ENCODE measurements at places on chromosomes 5 and 9. TPM values are rescaled to one million over a fixed set of nuclear protein-coding genes. Genes with fewer than 3 reads are reported as not detected.

GRCh38 chr5:68915079-68915478 is 178.7 kb upstream of the SLC30A5 start:
- H3K4me1 ChIP-seq: no peaks in the 10 kb centered on the region
- H3K36me3 ChIP-seq: no peaks in the 10 kb centered on the region
- DNase-seq: no peak
- no peak overlapping the region for H3K27ac ChIP-seq

Gene ORM2
- not detected for total RNA-seq

- no peak overlapping the region for H3K27ac ChIP-seq
- H3K4me3 ChIP-seq: no peak overlapping the region
- no peaks in the 10 kb centered on the region for H3K27me3 ChIP-seq
- H3K4me1 ChIP-seq: no peaks in the 10 kb centered on the region
Measured at GRCh38 chr9:18379073-18379811, 94.7 kb upstream of the ADAMTSL1 start.

DNA sequence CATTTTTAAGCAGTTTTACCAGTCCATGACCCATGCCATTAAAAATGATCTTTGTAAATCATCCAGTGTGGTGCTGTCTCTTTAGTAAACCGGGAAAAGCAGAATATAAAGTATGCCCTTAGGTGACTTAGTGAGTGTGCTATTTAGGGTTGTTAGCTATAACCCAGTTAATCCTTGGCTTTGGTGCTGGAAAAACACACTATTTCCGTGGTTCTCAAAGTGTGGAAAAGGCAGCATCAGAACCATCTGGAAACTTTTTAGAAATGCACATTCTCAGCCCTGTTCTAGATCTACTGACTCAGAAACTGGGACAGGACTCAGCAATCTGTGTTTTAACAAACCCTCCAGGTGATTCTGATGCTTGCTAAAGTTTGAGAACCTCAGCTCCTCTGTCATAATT is 123.6 kb upstream of the ZNF608 start:
- DNase-seq: no peak
- no peaks in the 10 kb centered on the region for H3K36me3 ChIP-seq
- no peak overlapping the region for H3K4me3 ChIP-seq
- peaks cover 17% of the 10 kb centered on the region for H3K4me1 ChIP-seq

GRCh38 chr5:136133222-136133921 is 727 bp downstream of the SMAD5 start:
- no peaks in the 10 kb centered on the region for H3K27me3 ChIP-seq
- peaks cover 55% of the 10 kb centered on the region for H3K4me1 ChIP-seq
- H3K36me3 ChIP-seq: no peaks in the 10 kb centered on the region
- H3K4me3 ChIP-seq: peak overlapping the region; percentile 98
- peak; percentile 74 for DNase-seq

GRCh38 chr5:75510836-75511434 is 494 bp downstream of the CERT1 start:
- peak overlapping the region; percentile 95 for H3K27ac ChIP-seq
- peak overlapping the region; percentile 87 for H3K4me3 ChIP-seq

GRCh38 chr9:36154331-36154952 is 14.7 kb upstream of the CCIN start:
- peaks cover 32% of the 10 kb centered on the region for H3K4me1 ChIP-seq
- peak; percentile 80 for DNase-seq
- peak overlapping the region; percentile 64 for H3K27ac ChIP-seq
- no peaks in the 10 kb centered on the region for H3K27me3 ChIP-seq
- H3K36me3 ChIP-seq: no peaks in the 10 kb centered on the region
- no peak overlapping the region for H3K4me3 ChIP-seq

GRCh38 chr9:110027671-110028081 is 180.3 kb downstream of the C9orf152 start:
- peaks cover 17% of the 10 kb centered on the region for H3K4me1 ChIP-seq
- DNase-seq: no peak
- H3K27ac ChIP-seq: no peak overlapping the region

- no peak overlapping the region for H3K4me3 ChIP-seq
- DNase-seq: no peak
- no peaks in the 10 kb centered on the region for H3K36me3 ChIP-seq
- H3K27me3 ChIP-seq: peaks cover 69% of the 10 kb centered on the region
- H3K4me1 ChIP-seq: peaks cover 26% of the 10 kb centered on the region
Measured at GRCh38 chr9:132412089-132412488, 2.1 kb downstream of the CFAP77 start.

- no peak overlapping the region for H3K27ac ChIP-seq
- H3K4me1 ChIP-seq: no peaks in the 10 kb centered on the region
- H3K27me3 ChIP-seq: no peaks in the 10 kb centered on the region
- H3K4me3 ChIP-seq: no peak overlapping the region
Measured at GRCh38 chr5:173744551-173744950, 128.1 kb upstream of the BOD1 start.

GRCh38 chr5:93163010-93163663 is 417.9 kb downstream of the NR2F1-AS1 start:
- H3K27me3 ChIP-seq: no peaks in the 10 kb centered on the region
- no peaks in the 10 kb centered on the region for H3K36me3 ChIP-seq
- H3K27ac ChIP-seq: peak overlapping the region; percentile 50

Gene DIPK1B
- 7.0 TPM for total RNA-seq

DNA sequence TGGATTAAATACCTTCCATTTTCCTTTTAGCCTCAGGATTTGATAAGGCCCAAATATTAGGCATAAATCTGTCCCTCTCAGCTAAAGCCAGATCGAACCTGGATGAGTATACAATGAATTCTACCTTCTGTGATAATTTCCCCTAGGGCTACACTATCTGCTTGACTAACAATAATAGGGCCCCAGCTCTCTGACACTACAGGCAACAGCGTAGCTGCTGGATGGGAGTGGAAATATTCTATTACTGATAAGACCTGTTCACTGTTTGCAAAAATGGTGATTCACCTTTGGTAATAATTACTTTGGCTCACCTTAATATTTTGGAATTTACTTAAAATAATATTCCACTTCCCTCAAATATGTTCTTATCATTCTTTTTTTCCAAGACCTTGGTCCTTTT is 644.2 kb upstream of the SEMA6A start:
- H3K4me3 ChIP-seq: no peak overlapping the region
- H3K36me3 ChIP-seq: no peaks in the 10 kb centered on the region
- no peaks in the 10 kb centered on the region for H3K27me3 ChIP-seq
- DNase-seq: no peak
- no peaks in the 10 kb centered on the region for H3K4me1 ChIP-seq
- H3K27ac ChIP-seq: no peak overlapping the region

Gene ARID3C
- total RNA-seq: 2.0 TPM

GRCh38 chr5:181271081-181271480 is 10.1 kb upstream of the TRIM52 start:
- H3K36me3 ChIP-seq: no peaks in the 10 kb centered on the region
- H3K27ac ChIP-seq: no peak overlapping the region
- no peaks in the 10 kb centered on the region for H3K27me3 ChIP-seq
- H3K4me3 ChIP-seq: no peak overlapping the region

GRCh38 chr5:44646016-44646415 is 162.7 kb upstream of the MRPS30 start:
- H3K36me3 ChIP-seq: no peaks in the 10 kb centered on the region
- DNase-seq: no peak
- no peak overlapping the region for H3K4me3 ChIP-seq
- no peaks in the 10 kb centered on the region for H3K27me3 ChIP-seq
- H3K27ac ChIP-seq: no peak overlapping the region

Gene DNAI1
- not detected for total RNA-seq

Gene DAB2IP
- 51.9 TPM for total RNA-seq

GRCh38 chr9:137521405-137521985 is 28.7 kb downstream of the PNPLA7 start:
- no peak overlapping the region for H3K4me3 ChIP-seq
- H3K27me3 ChIP-seq: no peaks in the 10 kb centered on the region
- peaks cover 27% of the 10 kb centered on the region for H3K36me3 ChIP-seq
- no peak for DNase-seq
- no peaks in the 10 kb centered on the region for H3K4me1 ChIP-seq

- H3K4me3 ChIP-seq: no peak overlapping the region
- no peak overlapping the region for H3K27ac ChIP-seq
- no peaks in the 10 kb centered on the region for H3K4me1 ChIP-seq
- DNase-seq: no peak
- H3K27me3 ChIP-seq: no peaks in the 10 kb centered on the region
Measured at GRCh38 chr9:84061613-84062193, 81.1 kb downstream of the RMI1 start.

Gene WNT8A
- total RNA-seq: not detected

Gene ADRB2
- total RNA-seq: 109 TPM

GRCh38 chr5:27821681-27822080 is 783.3 kb upstream of the CDH9 start:
- no peaks in the 10 kb centered on the region for H3K27me3 ChIP-seq
- H3K4me1 ChIP-seq: no peaks in the 10 kb centered on the region
- DNase-seq: no peak
- no peaks in the 10 kb centered on the region for H3K36me3 ChIP-seq
- H3K4me3 ChIP-seq: no peak overlapping the region

Gene ACOT12
- total RNA-seq: 3.0 TPM

- no peak overlapping the region for H3K4me3 ChIP-seq
- H3K4me1 ChIP-seq: no peaks in the 10 kb centered on the region
- DNase-seq: no peak
- H3K36me3 ChIP-seq: no peaks in the 10 kb centered on the region
Measured at GRCh38 chr9:26800322-26800721, 92.3 kb downstream of the CAAP1 start.

GRCh38 chr9:116959809-116960208 is 272.7 kb downstream of the TRIM32 start:
- H3K4me1 ChIP-seq: no peaks in the 10 kb centered on the region
- no peak overlapping the region for H3K4me3 ChIP-seq
- DNase-seq: no peak
- peaks cover 4% of the 10 kb centered on the region for H3K27me3 ChIP-seq
- no peaks in the 10 kb centered on the region for H3K36me3 ChIP-seq

DNA sequence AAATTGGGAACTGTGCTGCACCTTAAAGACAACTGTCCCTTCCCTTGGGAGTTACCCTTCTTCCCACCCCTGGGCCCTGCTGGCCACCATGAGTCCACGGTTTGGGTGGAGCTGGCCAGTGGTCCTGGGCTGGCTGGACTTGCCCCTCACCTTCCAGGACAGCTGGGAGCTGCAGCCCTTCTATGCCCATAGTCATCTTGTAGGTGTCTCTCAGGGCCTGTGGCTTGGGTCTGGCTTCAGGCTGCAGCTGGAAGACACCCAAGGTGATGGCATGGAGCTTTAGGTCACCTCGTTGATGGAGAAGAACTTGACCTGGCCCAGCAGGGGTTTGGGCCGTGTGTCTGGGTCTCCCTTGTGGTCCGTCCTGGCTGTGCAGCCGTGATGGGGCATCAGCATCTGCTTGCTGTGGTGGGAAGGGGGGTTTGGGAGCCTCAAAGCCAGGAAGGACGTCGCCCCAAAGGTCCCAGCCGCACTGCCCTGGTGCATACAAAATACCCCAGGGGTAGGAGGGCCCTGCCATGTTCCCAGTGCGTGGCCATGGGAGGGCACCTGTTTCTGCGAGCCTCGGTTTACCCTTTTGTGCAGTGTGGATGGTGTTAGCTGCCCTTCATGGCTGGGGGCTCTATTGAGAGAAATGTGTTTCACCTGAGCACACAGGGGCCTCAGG is 8.9 kb downstream of the WNK2 start:
- no peak overlapping the region for H3K4me3 ChIP-seq
- no peak overlapping the region for H3K27ac ChIP-seq
- peaks cover 17% of the 10 kb centered on the region for H3K4me1 ChIP-seq
- no peak for DNase-seq

Gene SPINK4
- total RNA-seq: not detected

DNA sequence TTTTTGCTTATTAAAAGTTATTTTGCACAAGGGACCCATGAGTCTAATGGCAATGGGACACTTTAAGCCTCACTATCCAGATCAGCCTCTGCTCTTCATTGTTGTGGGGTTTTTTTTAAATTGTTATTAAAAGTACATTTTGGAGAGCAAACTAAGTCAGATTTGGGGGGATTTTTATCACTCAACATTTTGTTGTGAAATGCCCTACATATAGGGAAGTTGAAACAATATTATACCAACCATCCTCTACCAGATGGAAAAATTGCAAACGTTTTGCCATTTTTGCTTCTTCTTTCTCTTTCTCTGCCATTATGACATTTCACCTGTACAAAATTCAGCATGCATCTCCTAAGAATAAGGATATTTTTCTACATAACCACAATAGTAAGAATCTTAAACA is 75.3 kb downstream of the SLC1A3 start:
- no peak for DNase-seq
- peaks cover 5% of the 10 kb centered on the region for H3K4me1 ChIP-seq
- no peaks in the 10 kb centered on the region for H3K36me3 ChIP-seq

DNA sequence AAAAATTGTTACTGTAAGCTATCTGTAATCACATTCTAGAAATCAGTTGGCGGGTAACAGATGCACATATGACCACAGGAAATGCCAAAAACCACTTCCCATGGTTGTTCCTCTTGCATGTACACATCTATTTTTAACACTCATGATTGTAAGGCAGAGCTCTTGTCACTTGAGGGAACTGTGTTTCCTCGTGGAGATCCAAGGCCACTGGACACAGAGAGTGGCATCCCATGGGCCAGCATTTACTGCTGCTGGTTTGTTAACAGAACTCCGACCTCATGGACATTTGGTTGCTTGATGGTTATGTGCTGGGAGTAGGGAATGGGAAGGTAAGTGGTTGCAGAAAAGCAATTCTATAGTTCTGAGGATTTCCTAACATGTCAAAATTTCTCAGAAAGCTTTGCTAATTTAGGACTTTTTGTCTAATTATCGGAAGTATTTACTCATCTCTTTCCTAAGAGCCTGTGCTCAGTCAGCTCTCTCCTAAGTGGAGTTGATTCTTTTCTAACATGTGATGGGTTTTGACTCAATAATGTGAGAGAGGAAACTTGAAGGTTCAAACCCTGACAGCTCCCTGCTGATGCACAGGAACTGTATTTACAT is 202.0 kb upstream of the NR3C1 start:
- H3K36me3 ChIP-seq: no peaks in the 10 kb centered on the region
- H3K27me3 ChIP-seq: no peaks in the 10 kb centered on the region
- H3K4me1 ChIP-seq: peaks cover 6% of the 10 kb centered on the region
- peak overlapping the region; percentile 21 for H3K27ac ChIP-seq
- DNase-seq: no peak

Gene CTNND2
- 0.76 TPM for total RNA-seq

DNA sequence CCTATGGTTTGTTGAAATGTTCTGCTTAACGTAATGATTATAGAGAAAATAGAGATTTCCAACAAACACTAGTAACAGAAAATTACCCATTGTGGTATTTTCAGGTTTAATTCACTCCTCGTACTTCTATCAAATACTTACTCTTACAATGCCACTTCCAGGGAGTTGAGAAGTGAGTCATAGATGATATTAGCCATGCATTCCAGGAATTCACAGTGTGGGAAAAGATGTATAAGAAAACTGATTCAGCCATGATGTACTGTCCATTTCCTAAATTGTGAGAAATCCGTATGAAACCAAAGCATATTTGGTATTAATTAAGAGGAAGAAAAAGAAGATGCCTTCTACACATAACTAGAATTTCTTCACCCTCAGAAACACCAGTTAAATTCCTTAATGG is 1854.6 kb upstream of the WWC1 start:
- no peaks in the 10 kb centered on the region for H3K27me3 ChIP-seq
- no peak overlapping the region for H3K27ac ChIP-seq
- no peaks in the 10 kb centered on the region for H3K4me1 ChIP-seq
- no peak for DNase-seq
- no peaks in the 10 kb centered on the region for H3K36me3 ChIP-seq

Gene ADAMTS13
- 1.9 TPM for total RNA-seq
